Stimulated activated CD4-positive, alpha-beta T cell treated with anti-CD3 and anti-CD28 coated beads, Interleukin-12 subunit alpha, Interleukin-12 subunit beta, amount 100 ng/mL, for 48 hours (primary cell): ENCODE measurements at places on chromosomes 3 and 15.
A peak's percentile ranks its signal among the peaks of the same experiment; 100 is the strongest.

DNA sequence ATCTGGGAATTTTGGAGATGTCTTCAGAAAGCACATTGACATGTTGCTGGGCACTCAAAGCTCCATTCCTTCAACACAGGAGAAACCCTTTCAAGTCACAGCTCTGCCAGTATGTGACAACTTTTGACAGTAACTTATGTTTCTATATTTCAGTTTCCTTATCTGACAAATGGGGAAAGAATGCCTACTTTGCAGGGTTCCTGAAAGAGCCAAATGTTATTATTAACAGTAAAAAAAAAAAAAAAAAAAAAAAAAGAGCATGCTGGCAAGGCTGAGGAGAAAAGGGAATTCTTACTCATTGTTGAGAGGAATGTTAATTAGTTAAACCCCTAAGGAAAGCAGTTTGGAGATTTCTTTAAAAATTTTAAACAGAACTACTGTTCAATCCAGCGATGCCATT lies 272.5 kb upstream of the TGFBR2 start:
- no peak for DNase-seq

- DNase-seq = no peak
These were observed 29.1 kb downstream of the MKRN2 start for GRCh38 chr3:12585970-12586369.

DNA sequence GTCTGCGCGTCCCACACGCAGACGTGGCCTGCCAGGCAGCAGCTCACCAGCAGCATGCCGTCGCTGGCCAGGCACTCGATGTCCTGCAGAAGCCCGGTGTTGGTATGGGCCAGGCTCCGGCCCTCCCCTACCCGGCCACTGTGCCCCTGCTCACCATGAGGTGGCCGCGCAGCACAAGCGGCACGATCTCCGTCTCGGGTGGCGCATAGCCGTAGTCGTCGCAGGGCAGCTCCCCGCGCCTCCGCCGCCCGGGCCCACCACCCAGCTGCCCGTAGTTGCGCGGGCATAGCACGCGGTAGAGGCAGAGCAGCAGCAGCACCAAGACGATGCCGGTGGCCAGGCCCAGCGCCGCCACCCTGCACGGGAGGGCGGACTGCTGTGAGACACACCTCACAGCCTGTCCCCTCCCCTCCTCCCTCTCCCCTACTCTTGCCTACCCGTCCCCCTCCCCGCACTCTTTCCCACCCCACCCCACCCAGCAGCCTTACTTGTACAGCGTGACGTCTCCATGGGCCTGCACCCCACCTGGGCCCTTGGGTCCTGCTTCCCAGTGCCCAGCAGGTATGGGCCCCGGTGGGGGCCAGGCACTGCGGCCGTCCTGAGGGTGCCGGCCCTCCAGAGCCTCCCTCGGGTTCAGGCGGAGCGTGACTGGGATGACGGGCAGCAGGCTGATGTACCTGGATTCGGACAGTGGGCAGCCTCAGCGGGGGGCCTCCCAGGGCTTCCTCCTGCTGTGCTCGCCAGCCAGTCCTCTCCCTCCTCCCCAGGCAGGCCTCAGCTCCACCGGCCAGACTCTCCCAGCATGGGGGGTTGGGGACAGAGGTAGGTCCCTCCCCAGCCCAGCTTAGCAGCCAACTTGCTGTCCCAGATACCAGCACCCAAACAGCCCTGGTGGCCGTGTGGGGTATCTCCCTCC lies 37.6 kb downstream of the PTPN23 start:
- no peak for DNase-seq

GRCh38 chr3:149657321-149657925 lies 402 bp downstream of the WWTR1 start:
- DNase-seq = peak; percentile 4
